ENCODE measurements at places on chromosomes 16 and 17. TPM values are rescaled to one million over a fixed set of nuclear protein-coding genes. Genes with fewer than 3 reads are reported as not detected.

Gene CACNG3
- total RNA-seq: not detected

Gene GSG1L
- total RNA-seq: 0.05 TPM

Gene ITGAD
- not detected for total RNA-seq

Gene EIF3CL
- 116 TPM for total RNA-seq

Gene USP43
- total RNA-seq: 4.1 TPM

Gene SULT1A4
- total RNA-seq: 23.9 TPM

Gene BCAS3
- 8.2 TPM for total RNA-seq

Gene AGRP
- total RNA-seq: not detected

Measured in A549 treated with AZD2906 at 1 μM for 4 hours (cell line).